ENCODE measurements at places on chromosomes 6 and 20.

GRCh38 chr6:87826424-87826823 is 124.4 kb upstream of the AKIRIN2 start:
- no peak for DNase-seq

DNA sequence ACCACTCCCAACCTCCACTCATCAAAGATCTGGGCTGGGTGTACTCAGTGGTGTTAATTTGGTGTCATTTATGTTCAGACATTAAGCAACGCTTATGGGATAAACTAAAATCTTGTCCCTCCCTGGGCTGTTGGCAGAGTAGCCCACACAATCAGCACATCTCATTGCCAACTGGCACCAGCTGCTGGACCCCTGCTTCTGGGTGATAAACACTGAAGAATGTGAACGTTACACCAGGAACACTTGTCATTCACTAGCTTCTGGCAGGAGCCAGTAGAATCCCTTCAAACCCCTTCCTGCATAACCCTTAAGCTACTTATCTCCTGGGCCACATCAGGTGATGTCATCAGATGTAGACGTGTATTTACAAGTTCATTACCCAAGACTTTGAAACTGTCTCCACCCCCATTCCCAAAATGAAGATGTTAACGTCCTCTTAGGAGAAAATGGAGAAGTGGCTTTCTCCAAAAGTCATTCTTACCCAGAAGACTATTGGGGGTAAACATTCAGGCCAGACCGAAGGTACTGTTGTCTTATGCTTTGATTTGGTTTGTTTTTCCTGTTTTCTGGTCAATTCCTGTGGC is 107.8 kb upstream of the CD93 start:
- no peak for DNase-seq

- no peak for DNase-seq
Observed at GRCh38 chr6:36336779-36337241, at the start of gene BNIP5. TSS of gene BNIP5 (minus strand) at chr6:36336888. CDS start at chr6:36330690, 6,198 bp downstream.

GRCh38 chr6:86016077-86016476 is 373.4 kb upstream of the SYNCRIP start:
- no peak for DNase-seq

- no peak for DNase-seq
Observed at GRCh38 chr6:154993710-154994109, 1.4 kb upstream of the TIAM2 start.

- DNase-seq, result peak; percentile 79
Observed at GRCh38 chr6:3750317-3751076, 1.0 kb downstream of the PXDC1 start.

GRCh38 chr20:48760403-48760983 is 67.3 kb downstream of the PREX1 start:
- peak; percentile 54 for DNase-seq

GRCh38 chr6:65711531-65711930 is 4.5 kb upstream of the EYS start:
- DNase-seq, result no peak

- DNase-seq, result no peak
Observed at GRCh38 chr6:6717953-6718352, 129.4 kb downstream of the LY86 start.

DNA sequence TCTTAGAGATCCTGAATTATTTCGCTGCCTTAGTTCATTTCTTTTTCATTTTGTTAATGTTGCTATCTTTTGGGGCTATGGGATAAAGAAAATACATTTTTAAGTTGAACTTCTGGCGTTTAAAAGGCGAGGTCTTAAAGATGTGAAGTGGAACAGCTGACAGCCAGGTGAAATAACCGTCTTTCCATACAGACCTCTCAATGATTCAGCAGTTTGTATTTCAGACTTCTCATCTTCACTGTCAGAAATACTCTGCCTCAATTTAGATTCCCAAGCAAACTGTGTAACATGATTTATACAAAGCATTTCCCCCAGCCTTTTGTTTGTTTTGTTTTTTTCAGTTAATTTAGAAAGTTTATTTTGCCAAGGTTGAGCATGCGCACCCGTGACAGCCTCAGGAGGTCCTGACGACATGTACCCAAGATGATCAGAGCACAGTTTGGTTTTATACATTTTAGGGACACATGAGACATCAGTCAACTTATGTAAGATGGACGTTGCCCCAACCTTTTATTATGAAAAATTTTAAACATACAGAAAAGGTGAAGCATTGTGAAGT is 40.0 kb downstream of the SLC9A8 start:
- DNase-seq, result no peak

- DNase-seq, result no peak
Observed at GRCh38 chr20:42336576-42336975, 718.4 kb upstream of the CHD6 start.

- no peak for DNase-seq
Observed at GRCh38 chr20:3603108-3603507, 60.1 kb downstream of the GFRA4 start.

DNA sequence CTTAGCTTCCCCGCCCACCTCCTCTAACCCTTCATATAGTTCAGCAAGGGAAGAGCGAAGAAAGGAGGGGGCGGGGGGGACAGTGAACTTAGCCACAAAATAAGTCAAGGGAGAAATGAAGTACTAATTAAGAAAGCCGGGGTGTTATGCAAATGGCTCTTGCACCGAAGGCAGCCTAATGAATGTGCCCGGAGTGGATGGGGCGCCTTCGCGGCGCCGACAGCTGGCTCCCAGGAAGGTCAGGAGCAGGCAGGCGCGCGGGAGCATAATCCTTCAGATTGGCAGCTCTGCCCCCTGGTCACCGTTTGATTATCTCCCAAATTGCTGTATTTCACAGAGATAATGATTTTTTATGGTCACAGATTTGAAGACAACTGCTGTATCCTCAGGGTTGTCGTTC is 395.1 kb downstream of the TFAP2B start:
- DNase-seq, result no peak

- DNase-seq, result no peak
Observed at GRCh38 chr6:2802521-2803060, 37.4 kb downstream of the WRNIP1 start.

DNA sequence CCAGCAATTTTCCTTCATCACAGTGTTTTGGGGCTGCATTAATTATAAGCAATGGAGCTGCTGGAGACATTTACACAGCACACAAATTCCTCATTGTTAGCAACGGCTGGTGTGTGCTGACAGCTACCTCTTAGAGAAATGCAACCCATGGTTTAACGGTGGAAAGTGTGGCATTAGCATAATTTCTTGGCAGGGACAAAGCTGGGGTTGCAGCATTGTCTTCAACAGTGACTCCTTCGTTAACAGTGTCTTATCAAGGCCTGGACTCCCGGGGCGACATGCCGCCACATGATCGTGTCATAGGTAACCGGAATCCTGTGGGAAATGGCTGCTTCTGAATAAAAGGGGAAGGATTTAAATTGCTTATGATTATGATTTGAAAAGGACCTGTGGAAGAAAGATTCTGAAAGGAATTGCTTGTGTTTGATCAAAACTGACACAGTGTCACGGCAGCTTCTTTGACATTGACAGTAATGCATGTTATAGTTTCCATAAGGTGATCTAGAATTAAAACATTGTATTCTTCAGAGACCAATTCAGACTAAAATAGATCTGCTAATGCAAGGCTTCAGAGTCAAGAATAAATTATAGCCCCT is 128.0 kb downstream of the UST start:
- DNase-seq, result peak; percentile 59

DNA sequence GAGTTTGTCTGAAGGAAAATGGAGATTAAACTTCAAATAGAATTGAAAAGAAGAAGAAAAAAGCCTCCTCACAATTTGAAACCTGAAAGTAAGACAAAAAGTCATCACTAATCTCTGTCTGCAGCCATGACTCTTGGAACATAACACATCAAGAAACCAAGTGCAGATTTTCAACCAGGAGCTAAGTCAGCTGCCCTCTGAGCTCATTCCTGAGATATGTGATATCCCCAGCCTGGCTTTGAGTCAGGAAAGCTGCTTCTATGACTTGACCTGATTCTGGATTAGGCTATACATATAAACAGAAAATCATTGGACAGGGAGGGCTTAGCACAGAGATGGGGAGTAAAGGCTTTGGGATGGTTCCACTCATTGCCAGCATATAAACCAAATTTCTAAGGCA is 891.4 kb downstream of the TFAP2A start:
- peak; percentile 92 for DNase-seq

- peak; percentile 89 for DNase-seq
Observed at GRCh38 chr6:28981833-28982475, 23.2 kb downstream of the ZNF311 start.

DNA sequence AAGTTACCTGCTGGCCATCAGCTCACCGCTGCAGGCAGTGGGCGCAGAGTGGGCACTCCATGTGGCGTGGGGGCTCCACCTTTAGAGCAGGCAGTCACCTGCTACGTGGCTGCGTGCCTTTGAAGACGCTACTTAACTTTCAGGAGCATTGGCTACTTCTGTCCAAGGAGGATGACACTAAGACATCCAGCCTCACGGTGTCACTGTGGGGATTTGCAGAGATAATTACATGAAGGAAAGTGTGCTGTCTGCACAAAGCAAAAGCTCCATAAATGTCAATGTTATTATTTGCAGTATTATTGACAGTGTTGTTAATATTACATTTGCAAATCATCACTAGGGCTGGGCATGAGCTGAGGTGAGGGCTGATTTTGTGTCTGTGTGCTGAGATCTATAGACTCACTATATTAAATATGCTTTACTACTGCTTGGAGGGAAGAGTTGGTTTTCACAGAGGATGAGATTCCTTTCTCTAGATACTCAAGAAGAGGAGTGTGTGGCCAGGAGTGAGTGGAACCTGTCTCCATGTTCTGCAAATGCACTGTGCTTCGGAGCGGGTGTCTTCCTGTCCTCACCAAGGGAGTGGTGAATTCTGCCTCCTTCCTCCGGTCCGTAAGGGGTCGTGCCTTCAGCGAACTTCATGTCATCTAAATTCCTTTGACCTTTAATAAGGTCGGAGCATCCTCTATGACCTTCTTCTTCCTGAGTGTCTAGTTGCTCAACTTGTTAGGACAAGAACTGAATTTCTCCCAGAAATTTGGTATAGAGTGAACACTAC is 165.8 kb upstream of the SYNDIG1 start:
- DNase-seq, result peak; percentile 14

DNA sequence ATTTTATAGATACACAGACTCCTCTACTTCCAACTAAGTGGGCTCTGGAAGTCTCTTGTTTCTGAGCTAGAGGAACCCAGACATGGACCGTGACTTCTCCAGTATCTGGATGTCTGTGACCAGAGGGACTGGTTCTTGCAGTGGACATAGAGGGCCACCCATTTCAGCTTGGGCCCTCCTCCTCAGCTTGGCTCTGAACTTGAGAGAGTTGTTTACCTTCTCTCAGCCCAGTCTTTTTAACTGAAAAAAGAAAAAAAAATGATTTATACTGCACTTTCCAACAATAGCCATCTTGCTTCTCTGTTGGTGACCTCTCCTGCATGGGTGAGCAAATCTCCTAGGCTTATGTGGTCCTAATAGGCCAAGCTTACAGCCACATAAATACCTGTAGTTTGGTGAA is 60.3 kb upstream of the TMEM181 start:
- no peak for DNase-seq

- no peak for DNase-seq
Observed at GRCh38 chr20:15593081-15593480, 980.2 kb downstream of the KIF16B start.

DNA sequence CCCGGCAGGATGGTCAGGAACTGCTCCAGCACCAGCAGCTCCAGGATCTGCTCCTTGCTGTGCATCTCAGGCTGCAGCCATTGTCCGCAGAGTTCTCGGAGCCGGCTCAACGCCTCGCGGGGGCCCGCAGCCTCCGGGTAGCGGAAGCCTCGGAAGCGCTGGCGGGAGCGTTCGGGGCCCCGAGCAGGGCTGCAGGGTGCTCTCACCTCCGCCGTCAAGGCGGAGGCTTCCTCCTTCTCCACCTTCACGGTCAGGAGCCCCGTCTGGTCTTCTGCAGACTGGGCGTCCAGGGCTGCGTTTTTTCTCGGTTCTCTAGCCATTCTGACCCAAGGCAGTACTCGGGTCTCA is 434 bp downstream of the ZKSCAN4 start:
- DNase-seq, result peak; percentile 9

GRCh38 chr6:14824484-14825275 is 421.2 kb upstream of the JARID2 start:
- peak; percentile 47 for DNase-seq

GRCh38 chr20:31908016-31908415 is 37.6 kb downstream of the TTLL9 start:
- no peak for DNase-seq
